ENCODE measurements at places on chromosomes 13 and 19. TPM values are rescaled to one million over a fixed set of nuclear protein-coding genes. Genes with fewer than 3 reads are reported as not detected.

Gene IGFL1
- 26.9 TPM for polyA plus RNA-seq

Gene APLP1
- 3.3 TPM for polyA plus RNA-seq

Gene C1QTNF9
- polyA plus RNA-seq, result 0.30 TPM

Gene CCDC122
- polyA plus RNA-seq, result 11.7 TPM

Gene ZNF383
- polyA plus RNA-seq, result 11.7 TPM

Gene DAND5
- 0.09 TPM for polyA plus RNA-seq

Gene ATXN8OS
- polyA plus RNA-seq, result not detected

Gene CLDN10
- polyA plus RNA-seq, result 1.1 TPM

Gene MBD3L2
- polyA plus RNA-seq, result 0.78 TPM

Gene PEX11G
- 4.8 TPM for polyA plus RNA-seq

Gene ATP8B3
- 3.6 TPM for polyA plus RNA-seq

Gene TGFBR3L
- 0.05 TPM for polyA plus RNA-seq

Gene PRMT1
- polyA plus RNA-seq, result 101 TPM

Gene CCL25
- 33.4 TPM for polyA plus RNA-seq

Gene SIX5
- polyA plus RNA-seq, result 7.0 TPM

Gene ZNF677
- polyA plus RNA-seq, result 13.2 TPM

Gene KRTDAP
- polyA plus RNA-seq, result 523 TPM

Gene ZNF536
- polyA plus RNA-seq, result 0.11 TPM

Gene PDE4C
- 0.34 TPM for polyA plus RNA-seq

Gene ATP8A2
- 1.1 TPM for polyA plus RNA-seq

Gene POU2F2
- 7.7 TPM for polyA plus RNA-seq

Gene CYP2A7
- polyA plus RNA-seq, result 0.21 TPM

Gene TRPM4
- polyA plus RNA-seq, result 7.6 TPM

Gene FCAR
- polyA plus RNA-seq, result 0.32 TPM

Gene KLF16
- 8.4 TPM for polyA plus RNA-seq

Gene TMEM91
- polyA plus RNA-seq, result 30.8 TPM

Gene ZNF492
- polyA plus RNA-seq, result 0.23 TPM

Gene SIAH3
- polyA plus RNA-seq, result 0.07 TPM

Gene RASGRP4
- polyA plus RNA-seq, result 1.7 TPM

Gene GAPDHS
- 0.16 TPM for polyA plus RNA-seq

Gene GFY
- 0.05 TPM for polyA plus RNA-seq

Gene PRTN3
- 15.4 TPM for polyA plus RNA-seq

Gene PLIN4
- 2.3 TPM for polyA plus RNA-seq

Gene NOSIP
- 156 TPM for polyA plus RNA-seq

All from thymus (tissue), 14 donors.